ENCODE measurements at places on chromosomes 12 and 14. TPM values are rescaled to one million over a fixed set of nuclear protein-coding genes. Genes with fewer than 3 reads are reported as not detected.

Gene CMTM5
- not detected for total RNA-seq

Gene TRPV4
- not detected for total RNA-seq

Gene SLC6A15
- total RNA-seq, result not detected

Gene RNASE2
- total RNA-seq, result not detected

Gene SLC5A8
- total RNA-seq, result not detected
